ENCODE measurements at places on chromosomes 1 and 21. TPM values are rescaled to one million over a fixed set of nuclear protein-coding genes. Genes with fewer than 3 reads are reported as not detected.

- no peak for DNase-seq
Measured at GRCh38 chr1:77290576-77290975, 8.8 kb downstream of the AK5 start.

GRCh38 chr1:23273450-23274133 lies 56.3 kb upstream of the HTR1D start:
- DNase-seq: no peak

C1orf185 gene
- polyA plus RNA-seq: not detected

GRCh38 chr21:31948676-31949075 lies 75.9 kb downstream of the HUNK start:
- no peak for DNase-seq

DNA sequence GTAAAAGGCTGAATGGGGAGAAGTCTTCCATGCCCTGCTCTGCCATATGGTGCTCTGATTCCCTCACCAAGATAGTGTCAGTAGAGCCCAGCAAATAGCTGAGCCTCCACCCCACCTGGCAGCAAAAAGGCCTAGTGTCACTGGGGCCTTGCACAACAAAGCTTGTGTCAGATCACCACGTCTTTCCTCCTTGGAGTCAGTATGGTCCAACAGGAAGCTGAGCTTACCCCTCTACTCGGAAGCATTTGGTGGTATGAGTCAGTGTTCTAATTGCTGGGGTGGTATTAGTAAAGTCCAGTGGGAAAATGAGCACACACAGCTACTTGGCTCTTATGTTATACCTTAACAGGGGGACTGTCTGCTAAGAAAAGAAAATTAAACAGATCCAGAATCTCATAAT lies 18.7 kb upstream of the RRP15 start:
- DNase-seq: no peak

DNA sequence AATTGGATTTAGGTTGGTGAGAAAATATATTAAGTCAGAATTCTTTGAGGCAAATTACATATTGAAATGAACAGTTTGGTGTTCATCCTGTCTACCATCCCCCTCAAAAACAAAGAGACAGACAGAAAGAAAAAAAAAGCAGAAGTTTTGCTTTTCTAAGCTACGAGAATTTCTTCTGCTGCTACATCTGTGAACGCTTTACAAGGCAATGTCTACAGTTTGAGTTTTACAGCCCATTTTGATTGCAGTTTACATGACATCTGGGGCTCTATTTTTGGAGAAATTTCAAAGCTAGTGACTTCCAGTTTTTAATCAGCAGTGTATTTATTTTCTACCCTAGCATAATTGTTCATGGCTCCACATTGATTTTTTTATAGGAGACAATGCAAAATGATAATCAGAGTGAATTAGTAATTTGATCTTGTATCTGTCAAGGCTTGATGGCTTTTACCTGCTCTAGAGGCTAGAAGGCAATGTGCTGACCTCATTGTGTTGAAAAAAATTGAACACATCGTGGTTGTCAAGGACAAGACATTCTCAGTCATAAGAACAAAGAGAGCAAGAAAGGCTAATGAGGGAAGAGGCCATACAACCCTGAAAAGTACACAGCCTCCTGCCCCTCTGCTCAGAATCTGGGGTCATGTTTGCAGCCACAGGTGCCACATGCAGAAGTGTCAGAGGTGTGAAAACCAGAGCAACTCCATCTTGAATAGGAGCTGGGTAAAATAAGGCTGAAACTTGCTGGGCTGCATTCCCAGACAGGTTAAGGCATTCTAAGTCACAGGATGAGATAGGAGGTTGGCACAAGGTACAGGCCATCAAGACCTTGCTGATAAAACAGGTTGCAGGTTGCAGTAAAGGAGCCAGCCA lies 201.0 kb upstream of the CAMK1G start:
- DNase-seq: no peak

- no peak for DNase-seq
Measured at GRCh38 chr1:22680726-22681125, 27.7 kb downstream of the C1QB start.

C1orf116 gene
- polyA plus RNA-seq: 11.9 TPM

GRCh38 chr1:4564051-4564450 lies 90.4 kb upstream of the AJAP1 start:
- DNase-seq: peak; percentile 48

GRCh38 chr21:46098303-46099141 lies 610 bp downstream of the COL6A2 start:
- DNase-seq: peak; percentile 46

AJAP1 gene
- polyA plus RNA-seq: 2.7 TPM

CD164L2 gene
- polyA plus RNA-seq: 1.1 TPM

RAB25 gene
- polyA plus RNA-seq: 73.0 TPM

CFHR4 gene
- polyA plus RNA-seq: not detected

GRCh38 chr1:18997508-18997907 lies 41.0 kb upstream of the IFFO2 start:
- no peak for DNase-seq

TMEM54 gene
- 55.2 TPM for polyA plus RNA-seq

RAP1GAP gene
- polyA plus RNA-seq: 200 TPM

DNA sequence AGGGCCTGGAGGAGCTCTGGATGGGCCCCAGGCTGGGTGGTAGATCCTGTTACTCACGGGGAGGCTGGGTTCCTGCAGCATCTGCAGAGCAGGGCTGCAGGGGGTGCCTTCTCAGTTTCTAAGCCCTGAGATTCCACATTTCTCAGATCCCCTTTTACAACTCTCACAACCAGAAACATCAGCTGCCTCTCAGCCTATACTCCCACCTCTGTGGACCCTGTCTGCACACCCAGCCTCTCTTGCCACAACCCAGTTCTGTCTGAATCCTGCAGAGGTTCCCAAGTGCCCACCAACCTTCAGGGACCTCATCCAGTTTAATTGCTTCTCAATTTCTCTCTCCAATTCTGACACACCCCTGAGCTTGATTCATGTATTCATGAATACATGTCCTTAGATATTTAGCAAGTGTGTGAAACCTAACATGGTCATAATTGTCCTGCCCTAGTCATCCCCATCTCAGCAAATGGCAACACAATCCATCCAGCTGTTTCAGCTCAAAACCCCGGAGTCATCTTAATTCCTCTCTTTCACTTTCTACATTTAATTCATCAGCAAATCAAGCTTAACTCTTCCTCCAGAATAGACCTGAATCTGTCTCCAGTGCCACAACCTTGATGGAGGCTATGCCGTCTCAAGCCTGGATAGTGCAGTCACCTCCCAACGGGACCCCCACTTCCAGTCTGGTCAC lies 57.0 kb upstream of the NEK2 start:
- peak; percentile 23 for DNase-seq

DNA sequence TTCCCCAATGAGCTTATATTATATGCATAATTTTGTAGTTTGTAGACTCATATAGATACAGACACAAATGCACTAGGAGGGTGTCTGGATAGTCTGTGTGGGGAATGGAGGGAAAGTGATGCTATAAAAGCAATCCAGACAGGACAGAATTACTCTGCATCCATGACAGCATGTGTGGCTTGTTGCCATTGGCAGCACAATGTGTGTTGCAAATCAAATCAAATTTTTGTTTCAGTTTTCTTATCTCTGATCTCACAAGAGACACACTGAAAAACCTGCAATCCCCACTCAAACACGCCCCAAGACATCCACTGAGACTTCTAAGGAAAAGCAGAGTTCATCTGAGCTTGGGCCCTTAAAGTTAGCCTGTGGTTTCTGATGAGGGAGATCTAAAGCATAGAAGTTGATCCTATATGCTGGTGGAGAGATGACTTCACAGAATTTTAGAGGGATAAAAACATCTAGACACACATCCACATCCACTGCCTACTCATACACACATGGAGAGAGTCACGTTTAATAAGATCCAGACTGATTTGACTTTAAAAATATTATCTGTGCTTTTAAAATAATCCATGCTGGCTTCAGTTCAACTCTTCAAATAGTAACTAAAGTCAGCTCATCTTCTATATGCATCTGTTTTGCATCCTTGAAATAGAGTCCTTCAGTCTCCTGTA lies 313.0 kb upstream of the PLXNA2 start:
- DNase-seq: no peak

GRCh38 chr1:111227851-111228747 lies 586 bp downstream of the CHI3L2 start:
- no peak for DNase-seq
